ENCODE measurements at places on chromosomes 16 and 17.

DNA sequence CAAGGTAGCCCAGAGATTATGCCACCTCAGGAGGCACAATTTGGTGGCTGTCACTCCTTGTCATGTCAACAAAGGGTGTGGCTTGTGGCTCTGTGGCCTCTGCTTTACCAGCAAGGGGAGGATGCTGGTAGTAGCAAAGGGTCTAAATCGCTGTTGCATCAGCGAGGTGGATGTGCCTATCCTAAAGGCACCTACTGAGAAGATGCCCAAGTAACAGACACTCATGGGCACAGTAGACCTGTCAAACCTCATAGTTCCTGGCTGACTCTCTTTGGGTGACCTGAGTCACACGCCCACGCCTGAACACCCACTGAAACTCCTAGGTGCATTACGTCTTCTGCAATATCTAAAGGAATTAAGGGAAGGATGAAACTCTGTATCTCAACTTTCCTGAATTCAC, 139.5 kb downstream of the PRKCB start:
- no peak for DNase-seq

DNA sequence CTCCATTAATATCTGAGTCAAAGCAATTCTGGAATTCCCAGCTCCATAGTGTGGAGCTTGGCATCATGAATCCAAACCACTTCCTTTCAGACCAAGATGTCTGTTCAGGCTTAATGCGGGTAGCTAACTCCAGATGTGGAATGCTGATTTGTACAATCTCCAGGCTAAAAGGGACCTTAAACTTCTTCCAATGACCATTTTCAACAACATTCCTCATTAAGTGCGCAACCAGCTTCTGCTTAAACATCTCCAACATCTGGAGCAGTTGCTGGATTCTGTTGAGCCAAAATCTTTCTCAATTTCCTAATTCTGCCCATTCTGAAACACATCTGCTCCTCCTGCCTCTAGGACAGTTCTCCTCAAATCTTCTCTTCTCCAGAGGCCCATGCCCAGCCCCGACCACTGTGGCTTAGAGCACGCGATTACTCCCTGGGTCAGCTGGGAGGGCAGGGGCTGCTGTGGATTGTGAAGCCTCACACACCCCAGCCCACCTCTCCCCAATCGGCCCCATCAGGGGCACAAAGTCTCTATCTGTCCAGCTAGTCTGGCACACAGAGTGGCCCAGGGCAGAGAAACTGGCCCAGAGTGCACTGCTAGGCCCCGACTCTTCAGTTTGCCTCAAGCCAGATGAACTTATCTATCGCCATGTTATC, 36.2 kb downstream of the ASPA start:
- no peak for DNase-seq

DNA sequence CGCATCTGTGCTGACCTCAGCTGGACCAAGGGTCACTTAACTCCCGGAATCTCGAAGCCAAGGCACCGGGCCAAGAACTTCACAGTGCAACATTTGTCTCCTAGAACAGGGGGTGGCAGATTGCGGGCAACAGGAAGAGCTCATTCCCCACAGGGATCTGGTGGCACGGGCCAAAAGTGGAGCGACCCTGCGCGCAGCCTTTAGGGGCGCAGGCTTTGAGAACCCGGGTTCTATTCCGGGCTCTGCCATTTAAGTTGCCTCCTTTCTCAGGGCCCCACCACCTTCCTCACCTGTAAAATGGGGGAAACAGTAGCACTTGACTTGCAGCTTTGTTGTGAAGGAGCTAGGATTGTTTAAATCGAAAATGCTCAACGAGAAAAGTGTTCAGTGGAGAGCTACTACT, 651 bp downstream of the SHMT1 start:
- no peak for DNase-seq

GRCh38 chr16:58793366-58793765, 59.2 kb upstream of the GOT2 start:
- DNase-seq, result no peak

Data from stimulated activated CD4-positive, alpha-beta T cell treated with anti-CD3 and anti-CD28 coated beads, Interleukin-4, amount 100 ng/mL, for 4 hours (primary cell).